Left ventricle myocardium inferior (tissue), 1 donor: ENCODE measurements at places on chromosomes 16 and 17. TPM values are rescaled to one million over a fixed set of nuclear protein-coding genes. Genes with fewer than 3 reads are reported as not detected.

DNA sequence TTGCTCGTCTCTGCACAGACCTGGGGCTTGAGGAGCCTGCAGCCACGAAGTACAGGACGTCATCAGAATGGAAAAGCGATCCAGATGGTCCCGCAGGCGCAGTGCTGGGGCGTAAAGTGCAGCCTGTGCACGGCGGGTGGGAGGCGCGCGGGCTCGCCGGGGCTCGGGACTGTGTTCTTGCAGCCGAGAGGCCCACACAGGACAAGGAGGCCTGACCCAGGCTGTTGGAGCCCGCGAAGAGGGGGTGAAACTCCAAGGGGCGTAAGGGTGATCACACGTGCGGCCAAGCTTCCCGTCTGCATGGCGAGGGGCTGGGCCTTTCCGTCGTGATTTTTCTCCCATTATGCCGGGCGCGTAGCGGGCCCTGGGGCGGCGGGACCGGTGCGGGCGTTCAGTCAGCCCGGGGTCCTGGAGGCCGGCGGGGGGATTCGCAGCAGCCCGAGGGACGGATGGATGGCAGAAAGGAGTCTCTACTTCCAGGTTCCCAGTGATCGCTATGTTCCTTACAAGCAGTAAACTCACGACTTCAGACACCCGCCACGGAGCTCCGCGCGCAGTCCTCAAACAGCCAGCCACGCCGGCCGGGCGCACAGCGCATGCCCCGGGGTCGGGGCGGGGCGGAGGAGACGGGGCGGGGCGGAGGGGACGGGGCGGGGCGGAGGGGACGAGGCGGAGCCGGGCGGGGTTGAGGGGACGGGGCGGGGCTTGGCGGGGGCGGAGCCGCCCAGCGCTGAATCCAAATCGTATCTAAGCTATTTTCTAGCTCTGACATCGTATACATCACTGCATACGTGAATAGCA, 141.0 kb upstream of the KCNJ18 start:
- peak; percentile 84 for DNase-seq

GRCh38 chr17:83009414-83010205, 69.8 kb upstream of the METRNL start:
- no peak for DNase-seq

Gene KRTAP4-9
- total RNA-seq: not detected

Gene CNGB1
- total RNA-seq: not detected

DNA sequence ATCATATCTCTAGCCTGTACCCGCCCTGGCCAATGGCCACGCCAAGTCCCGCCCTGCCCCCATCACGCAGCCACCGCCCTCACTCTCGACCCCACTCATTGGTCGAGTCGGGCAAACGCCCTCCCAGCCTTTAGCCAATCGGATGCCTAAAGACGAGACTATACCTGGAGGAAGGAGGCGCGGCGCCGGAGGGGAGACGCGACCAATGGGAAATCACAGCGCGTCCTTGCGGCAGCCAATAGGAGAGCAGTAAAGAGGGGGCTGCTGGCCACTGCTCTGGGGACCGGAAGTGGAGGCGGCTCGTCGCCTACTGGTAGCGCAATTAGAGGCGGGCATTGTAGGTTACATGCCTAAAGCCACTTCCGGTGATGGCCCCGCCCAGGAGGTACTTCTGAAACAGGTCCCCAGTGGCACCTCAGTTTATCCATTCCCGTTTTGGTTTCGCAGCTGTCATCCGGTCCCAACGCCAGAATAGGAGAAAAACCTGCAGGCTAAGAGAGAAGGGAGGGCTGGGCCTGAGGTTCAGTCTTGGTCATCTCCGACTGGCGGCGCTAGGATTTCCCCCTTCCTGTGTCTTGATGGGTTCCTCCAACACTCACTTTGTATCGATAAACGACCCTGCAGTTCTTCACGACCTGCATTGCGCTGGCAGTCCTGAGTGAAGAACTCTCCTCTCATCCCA, 3.6 kb upstream of the MTMR4 start:
- peak; percentile 100 for DNase-seq

GRCh38 chr17:3043737-3044365, 19.6 kb downstream of the OR1D5 start:
- no peak for DNase-seq

DNA sequence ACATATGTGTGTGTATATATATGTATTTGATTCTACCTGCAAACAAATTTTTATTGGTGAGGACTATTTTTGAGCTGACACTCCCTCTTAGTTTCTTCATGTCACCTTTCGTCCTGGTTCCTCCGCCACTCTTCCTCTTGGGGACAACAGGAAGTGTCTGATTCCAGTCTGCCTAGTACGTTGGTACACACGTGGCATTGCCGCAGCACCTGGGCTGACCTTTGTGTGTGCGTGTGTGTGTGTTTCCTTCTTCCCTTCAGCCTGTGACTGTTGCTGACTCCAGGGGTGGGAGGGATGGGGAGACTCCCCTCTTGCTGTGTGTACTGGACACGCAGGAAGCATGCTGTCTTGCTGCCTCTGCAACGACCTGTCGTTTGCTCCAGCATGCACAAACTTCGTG, 29.4 kb upstream of the CACNG5 start:
- DNase-seq: no peak

- no peak for DNase-seq
These were observed 8.6 kb downstream of the SLC6A4 start for GRCh38 chr17:30226878-30227277.

- DNase-seq: no peak
These were observed 9.3 kb downstream of the ENDOV start for GRCh38 chr17:80424261-80424660.

GRCh38 chr17:35104844-35105450, 14.7 kb downstream of the RAD51D start:
- DNase-seq: no peak

Gene SMIM36
- not detected for total RNA-seq

- DNase-seq: no peak
These were observed 58.1 kb downstream of the MAP2K4 start for GRCh38 chr17:12078791-12079190.

Gene TRIM72
- total RNA-seq: 0.91 TPM

GRCh38 chr16:30397776-30398660, 2.8 kb downstream of the ZNF48 start:
- DNase-seq: no peak

Gene TRPV3
- 1.0 TPM for total RNA-seq

DNA sequence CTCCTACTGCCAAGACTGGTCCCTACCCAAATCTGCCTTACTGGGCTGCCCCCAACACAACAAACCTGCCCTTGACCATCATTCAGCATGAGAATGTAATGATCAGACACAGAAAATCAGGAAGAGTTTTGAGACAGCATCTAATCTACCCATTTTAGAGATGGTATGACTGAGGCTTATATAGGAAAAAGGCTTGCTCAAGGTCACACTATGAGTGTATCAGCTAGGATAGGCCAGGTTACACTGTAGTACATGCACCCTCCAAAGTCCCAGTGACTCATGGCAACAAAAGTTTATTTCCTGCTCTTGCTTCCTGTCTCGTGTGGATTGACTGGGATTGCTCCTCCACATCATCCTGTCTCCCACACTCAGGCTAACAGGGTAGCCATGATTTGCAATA, 27.9 kb downstream of the NLRC5 start:
- no peak for DNase-seq

DNA sequence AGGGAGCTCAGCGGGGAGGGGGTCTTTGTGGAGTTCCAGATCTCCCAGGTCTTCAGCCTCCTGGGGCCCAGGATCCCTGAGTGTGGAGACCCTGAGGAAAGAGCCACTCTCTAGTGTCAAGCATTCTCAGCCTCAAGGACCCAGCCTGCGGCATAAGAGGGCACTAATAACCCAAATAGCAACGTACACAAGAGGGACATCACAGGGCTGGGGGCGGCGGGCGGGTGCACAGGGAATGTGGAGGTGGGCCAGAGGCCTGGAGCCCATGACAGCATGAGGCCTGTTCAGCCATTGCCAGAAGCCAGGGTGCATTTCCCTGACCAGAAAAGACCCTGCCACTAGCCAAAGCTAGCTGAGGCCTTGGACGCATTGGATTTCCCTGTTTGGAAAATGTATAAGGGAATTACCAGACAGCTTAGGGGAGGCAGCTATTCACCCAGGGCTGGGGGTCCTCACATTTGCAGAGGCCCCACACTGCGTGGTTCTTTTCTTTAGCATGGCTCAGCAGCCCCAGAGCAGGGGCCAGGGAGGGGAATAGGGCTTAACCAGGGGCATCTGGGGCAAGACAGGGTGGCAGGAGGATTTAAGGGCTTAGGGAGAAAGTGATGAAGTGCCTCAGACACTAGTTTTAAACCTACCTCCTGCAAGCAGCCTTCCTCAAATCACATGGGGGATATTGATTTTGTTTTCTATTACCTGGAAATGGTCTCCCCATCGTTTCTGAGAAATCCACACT, 13.5 kb upstream of the ALOX15B start:
- DNase-seq: no peak

Gene CHP2
- total RNA-seq: not detected
